CD4-positive, alpha-beta T cell treated with Interleukin-21 for 1 hour (primary cell): ENCODE measurements at places on chromosomes 1 and 21.
A peak's percentile ranks its signal among the peaks of the same experiment; 100 is the strongest.

GRCh38 chr1:116699605-116700004 lies 32.1 kb upstream of the IGSF3 start:
- DNase-seq: no peak

- no peak for DNase-seq
Measured at GRCh38 chr1:218775501-218776021, 398.1 kb upstream of the LYPLAL1 start.

DNA sequence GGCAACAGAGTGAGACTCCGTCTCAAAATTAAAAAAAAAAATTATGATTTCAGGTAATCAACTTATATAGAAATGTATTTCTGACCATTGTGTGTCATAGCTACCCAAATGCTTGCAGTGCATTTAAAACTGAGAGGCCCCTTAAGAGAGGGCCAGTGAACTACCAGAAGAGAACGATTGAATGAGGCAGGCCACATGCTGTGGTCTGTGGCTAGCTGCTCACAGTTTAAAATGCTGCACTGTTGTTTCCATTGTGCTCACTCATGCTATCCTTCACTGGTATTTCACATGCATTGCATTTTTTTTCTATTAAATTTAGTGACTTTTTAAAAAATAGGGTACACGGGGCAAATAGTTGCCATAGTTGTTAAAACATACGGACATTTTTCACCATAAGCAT lies 26.0 kb downstream of the CHML start:
- DNase-seq: no peak

- peak; percentile 92 for DNase-seq
Measured at GRCh38 chr1:150281758-150282557, at the start of gene CIART. TSS of gene CIART (plus strand) at chr1:150282554. CDS start at chr1:150283268, 714 bp downstream.

GRCh38 chr1:235357485-235358373 lies 9.5 kb upstream of the TBCE start:
- DNase-seq: no peak

DNA sequence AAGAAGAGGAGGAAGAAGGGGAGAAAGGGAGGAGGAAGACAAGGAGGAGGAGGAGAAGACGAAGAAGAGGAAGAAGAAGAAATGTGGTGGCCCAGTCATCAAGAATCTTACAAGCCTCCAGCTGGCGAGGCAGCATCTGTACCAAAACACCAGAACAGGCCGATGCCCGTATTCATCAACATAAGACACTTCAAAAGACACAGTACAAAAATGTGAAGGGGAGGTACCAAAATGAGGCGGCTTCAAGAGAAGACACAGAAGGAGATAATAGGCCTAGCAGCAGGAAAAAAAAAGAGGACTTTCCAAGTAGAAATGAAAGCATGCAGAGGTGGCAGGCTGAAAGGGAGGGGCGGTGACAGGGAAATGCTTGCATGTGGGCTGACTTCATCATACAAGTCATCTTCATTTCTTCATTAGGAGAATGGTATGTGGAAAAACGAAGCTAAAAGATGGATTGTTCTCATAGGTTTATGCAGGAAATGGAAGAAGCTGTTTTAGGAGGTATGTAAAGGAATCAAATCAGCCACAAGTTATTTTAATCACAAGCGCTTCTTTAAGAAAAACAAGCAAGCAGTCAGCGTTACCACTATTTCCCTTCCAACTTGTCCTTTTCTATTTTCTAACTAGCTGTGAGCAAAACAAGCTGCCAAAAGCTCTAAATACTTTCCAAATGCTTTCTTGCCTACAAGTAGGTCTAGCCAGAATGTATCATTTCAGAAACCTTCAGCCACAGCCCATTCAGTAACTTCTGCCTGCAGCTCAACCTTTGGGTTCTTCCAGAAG lies 192.3 kb downstream of the SLC45A1 start:
- peak; percentile 55 for DNase-seq

DNA sequence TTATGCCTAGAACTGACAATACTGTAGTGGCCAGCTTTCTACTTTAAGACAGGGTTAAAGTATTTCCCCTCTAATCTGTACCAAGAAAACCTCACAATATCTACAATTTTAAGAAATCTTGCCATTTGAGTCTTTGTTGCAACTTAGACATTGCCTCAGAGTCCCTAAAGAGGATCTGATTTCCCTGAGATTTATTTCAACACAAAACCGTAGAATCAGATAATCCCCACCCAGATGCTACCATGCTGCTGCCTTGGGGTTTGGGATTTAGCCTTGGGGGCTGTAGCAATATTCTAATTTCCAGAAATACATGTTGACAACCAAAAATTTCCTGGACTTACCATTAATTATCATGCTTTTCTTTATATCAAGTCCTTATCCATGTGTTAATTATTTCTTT lies 50.3 kb upstream of the DENND1B start:
- DNase-seq: no peak

GRCh38 chr21:37717534-37717933 lies 198.7 kb downstream of the KCNJ6 start:
- DNase-seq: no peak

DNA sequence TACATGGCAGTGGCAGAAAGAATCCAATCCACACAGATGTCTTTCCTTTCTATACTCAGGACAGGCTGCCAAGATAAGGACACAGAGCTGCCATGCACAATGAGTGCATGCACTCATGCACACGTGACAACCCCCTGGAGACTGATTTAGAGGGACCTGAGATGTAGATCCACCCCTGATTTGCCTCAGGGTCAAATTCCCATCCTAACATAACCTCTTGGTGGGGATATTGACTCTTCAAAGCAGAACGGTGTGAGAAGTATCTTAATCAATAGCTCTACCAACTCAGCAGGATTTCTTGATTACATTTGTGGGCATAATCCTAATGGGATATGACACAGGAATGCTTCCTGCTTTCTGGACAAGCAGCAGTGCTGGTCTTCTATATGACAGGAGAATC lies 125.2 kb upstream of the DSCAM start:
- no peak for DNase-seq

- DNase-seq: no peak
Measured at GRCh38 chr1:237814319-237814924, 76.3 kb downstream of the ZP4 start.

- no peak for DNase-seq
Measured at GRCh38 chr1:104100115-104100514, 350.4 kb downstream of the AMY1C start.

GRCh38 chr1:210695026-210695425 lies 366.3 kb downstream of the HHAT start:
- no peak for DNase-seq

- peak; percentile 65 for DNase-seq
Measured at GRCh38 chr1:185670187-185670627, 64.0 kb upstream of the HMCN1 start.

GRCh38 chr1:5705751-5706150 lies 286.5 kb downstream of the NPHP4 start:
- no peak for DNase-seq

- DNase-seq: no peak
Measured at GRCh38 chr1:215543191-215543606, 23.9 kb upstream of the KCTD3 start.

GRCh38 chr1:21319447-21320407 lies 29.5 kb upstream of the ECE1 start:
- DNase-seq: no peak

DNA sequence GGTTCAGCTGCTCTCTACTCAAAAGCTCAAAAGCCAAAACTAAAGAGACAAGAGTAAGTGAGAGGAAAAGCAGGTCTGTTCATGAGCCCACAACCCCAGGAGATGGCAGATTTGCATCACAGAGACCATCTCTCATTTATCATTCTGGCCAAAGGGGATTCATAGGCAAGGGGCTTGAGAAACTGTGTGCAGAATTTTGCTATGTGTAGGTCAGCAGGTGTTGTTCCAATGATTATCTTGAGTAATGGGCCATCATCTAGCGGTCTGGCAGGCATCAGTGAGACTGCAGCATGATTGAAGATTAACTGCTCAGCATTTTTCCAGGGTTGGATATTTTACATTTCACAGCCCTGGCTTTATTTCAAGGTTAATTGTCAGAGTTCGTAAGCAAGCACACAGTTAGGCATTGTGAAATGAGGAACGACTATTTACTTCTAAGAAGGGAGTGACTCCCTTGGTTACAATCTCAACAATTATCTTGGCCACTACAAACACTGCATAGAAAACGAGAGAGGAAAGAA lies 1204.6 kb upstream of the TMPRSS15 start:
- no peak for DNase-seq

- no peak for DNase-seq
Measured at GRCh38 chr1:112388436-112388835, 7.6 kb upstream of the CTTNBP2NL start.

- DNase-seq: no peak
Measured at GRCh38 chr1:98792123-98792522, 130.6 kb downstream of the SNX7 start.

DNA sequence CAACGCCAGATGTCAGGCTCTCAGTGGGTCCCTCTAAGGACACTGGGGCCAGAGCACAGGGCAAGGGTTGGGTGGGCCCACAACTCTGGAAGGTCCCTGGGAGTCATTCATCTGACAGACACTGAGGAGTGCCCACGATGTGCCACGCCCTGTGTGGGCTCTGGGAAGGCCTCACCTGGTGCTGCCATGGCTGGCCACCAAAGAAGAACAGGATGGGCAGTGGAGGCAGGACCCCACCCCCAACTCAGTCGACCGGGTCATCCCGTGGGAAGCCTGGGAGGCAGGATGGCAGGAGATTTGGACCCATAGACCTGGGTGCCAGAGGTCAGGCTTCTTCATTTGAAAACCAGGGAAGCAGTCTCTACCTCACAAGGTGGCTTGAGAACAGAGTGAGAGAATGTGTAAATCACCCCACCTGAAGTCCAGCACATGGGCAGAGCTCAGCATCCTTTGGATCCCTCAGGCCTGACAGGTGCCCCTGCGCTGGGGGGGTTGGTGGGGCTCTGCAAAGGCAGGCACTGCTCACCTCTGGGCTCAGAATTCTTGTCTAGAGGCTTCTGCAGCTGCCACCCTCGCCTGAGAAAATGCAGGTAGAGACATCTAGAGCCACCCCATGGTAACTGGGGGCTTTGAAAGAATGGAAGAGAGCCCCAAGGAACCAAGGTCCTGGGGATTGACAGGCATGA lies 1.2 kb upstream of the SELENON start:
- DNase-seq: no peak

DNA sequence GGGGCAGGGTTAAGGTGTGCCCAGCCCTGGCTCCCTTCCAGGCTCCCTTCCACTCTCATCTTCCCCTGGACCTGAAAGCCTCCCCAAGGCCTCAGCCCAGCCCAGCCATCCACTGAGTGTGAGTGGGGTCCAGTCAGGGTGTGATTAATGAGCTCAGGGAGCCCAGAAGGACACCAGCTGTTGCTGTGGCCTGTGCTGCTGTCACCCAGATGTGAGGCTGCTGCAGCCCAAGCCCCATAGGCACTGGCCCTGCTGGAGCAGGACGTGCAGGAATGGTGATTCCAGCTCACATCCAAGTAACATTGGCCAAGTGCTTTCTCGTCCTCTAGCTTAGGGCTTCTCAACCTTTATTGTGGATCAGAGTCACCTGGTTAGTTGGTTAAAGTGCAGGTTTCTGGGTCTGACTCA lies 77.6 kb downstream of the EPHB2 start:
- no peak for DNase-seq

- DNase-seq: no peak
Measured at GRCh38 chr1:71240656-71241055, 159.8 kb upstream of the ZRANB2 start.

DNA sequence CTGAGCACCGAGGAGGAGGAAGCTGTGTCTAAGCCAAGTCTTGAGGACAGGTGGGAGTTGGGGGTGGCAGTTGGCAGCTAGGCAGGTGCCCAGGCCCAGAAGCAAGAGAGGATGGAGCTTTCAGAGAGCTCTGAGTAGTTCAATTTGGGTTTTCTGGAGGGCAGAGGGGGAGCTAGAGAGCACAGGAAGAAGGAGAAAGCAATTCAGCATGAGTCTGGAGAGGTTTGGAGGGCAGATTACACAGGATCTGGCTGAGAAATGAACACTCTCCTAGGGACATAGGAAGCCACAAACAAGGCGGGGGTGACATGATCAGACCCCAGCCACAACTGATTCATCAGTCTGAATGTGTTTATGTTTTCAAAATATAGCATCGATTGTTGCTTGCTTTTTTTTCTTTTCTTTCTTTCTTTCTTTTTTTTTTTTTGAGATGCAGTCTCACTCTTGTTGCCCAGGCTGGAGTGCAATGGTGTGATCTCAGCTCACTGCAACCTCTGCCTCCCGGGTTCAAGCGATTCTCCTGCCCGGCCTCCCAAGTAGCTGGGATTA lies 23.8 kb downstream of the PTPRF start:
- peak; percentile 22 for DNase-seq

- no peak for DNase-seq
Measured at GRCh38 chr1:87872189-87872588, 543.5 kb downstream of the LMO4 start.

GRCh38 chr1:8448911-8449661 lies 131.2 kb downstream of the SLC45A1 start:
- no peak for DNase-seq

DNA sequence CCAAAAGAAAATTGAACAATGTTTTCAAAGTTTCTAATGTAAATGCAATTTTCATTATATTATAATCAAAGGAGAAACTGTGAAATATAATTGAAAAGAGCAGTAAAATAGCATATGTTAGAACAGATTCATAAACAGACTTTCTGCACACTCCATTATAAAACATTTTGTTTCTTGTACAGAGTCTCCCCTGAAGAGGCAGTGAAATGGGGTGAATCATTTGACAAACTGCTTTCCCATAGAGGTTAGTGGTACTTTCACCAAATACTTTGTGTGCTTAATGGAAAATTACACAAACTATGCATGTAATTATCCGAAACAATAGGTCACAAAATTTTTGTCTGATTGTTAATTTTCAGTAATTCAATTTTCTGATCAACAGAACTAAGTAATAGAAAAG lies 1.9 kb downstream of the RGS18 start:
- no peak for DNase-seq

GRCh38 chr21:29190923-29191331 lies 60.5 kb downstream of the MAP3K7CL start:
- no peak for DNase-seq

GRCh38 chr1:5953386-5953785 lies 38.8 kb downstream of the NPHP4 start:
- no peak for DNase-seq

DNA sequence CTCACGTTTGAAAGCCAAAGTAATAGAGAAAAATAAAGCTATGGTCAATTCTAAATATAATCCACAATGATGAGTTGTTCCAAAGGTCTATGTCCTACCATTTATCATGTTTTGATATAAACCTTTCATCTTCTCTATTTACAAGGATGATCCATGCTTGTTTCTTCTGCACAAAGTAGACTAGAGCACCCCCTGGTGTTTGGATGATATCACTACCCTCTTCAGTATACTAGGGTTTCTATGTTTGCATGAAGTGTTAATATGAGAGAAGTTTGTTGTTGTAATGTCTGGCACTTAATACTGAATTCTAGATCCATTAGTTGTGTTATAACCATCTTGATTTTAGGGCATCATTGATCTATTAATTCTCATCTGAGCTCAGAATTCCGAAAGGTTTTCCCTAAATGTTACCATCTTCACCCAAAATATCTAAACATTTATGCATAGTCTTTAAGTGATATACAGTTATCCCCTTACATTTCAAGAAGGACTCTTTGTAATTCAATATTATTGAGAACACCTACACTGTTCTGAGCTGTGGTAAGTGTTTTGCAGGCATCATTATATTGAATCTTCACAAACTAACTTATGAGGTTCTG lies 21.1 kb downstream of the CLDN8 start:
- no peak for DNase-seq

- no peak for DNase-seq
Measured at GRCh38 chr1:97451046-97451826, 469.6 kb downstream of the DPYD start.

- DNase-seq: peak; percentile 58
Measured at GRCh38 chr1:201559679-201560162, 20.8 kb downstream of the NAV1 start.

- DNase-seq: no peak
Measured at GRCh38 chr1:241992734-241993133, 6.2 kb downstream of the MAP1LC3C start.

GRCh38 chr1:1079408-1080121 lies 5.5 kb upstream of the RNF223 start:
- DNase-seq: peak; percentile 25
